AG08395 (cell line): ENCODE measurements at places on chromosomes 16 and 17.
A peak's percentile ranks its signal among the peaks of the same experiment; 100 is the strongest.

- no peak for DNase-seq
Observed at GRCh38 chr17:69760562-69760961, 314.5 kb upstream of the KCNJ16 start.

DNA sequence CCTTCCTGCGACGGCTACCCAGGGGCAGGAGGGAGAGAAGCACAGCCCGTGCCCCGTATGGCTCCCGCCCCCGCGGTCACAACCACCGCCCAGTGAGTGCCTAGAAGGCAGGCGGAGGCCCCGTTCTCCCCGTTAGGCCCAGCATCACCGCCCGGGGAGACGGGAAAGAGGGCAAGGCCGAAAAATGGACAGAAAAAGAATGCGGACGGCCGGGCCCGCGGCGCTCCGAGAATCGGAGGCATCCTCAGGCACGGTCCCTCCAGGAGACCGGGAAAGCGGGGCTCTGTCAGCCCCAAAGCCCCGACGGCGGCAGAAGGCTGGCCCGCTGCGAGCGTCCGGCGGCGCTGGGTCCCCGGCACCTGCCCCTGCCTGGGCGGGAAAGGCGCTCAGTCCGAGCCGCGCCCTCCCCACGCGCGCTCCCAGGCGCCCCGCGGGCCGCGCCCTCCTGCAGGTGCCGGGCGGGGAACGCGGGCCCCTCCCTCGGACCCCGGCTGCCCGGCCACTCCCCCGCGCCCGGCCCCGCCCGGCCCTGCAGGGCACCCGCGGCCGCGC lies 407 bp downstream of the MCRIP1 start:
- peak; percentile 28 for DNase-seq

DNA sequence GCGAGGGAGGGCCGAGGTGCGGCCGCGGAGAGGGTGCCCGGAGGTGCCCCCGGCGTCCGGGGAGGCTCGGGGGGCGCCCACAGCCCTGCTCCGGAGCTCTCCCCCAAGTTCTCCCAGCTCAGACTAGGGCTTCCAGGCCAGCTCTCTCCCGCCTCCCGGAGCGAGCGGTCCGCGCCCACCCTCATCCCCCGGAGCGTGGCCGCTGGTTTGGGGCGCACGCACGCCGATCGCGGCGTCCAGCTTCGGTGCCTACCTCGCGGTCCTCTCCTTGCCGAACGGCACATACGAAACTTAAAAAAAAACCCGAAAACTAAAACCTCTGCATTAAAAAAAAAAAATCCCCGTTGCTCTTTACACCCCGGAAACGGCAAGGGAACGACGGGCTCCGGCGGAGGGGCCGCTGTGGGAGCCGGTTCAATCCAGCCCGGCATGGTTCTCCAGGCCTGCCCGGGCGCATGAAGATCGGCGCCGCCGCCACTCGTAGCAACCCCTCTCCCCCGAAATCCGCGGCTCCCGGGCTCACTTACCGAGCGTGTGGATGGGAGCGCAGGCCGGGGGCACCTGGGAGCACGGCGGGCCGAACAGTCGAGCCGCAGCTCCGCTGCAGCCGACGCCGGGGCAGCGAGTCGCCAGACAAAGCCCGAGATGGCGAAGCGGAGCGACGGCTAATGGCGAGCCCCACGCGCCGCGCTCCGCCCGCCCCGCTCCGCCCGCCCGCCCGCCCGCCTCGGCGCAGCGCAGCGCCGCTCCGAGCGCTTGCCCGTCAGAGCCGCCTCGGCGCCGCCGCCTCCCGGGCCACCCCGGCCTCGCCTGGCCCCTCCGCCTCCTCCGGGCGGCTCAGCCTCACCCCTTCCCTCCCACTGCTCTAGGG lies 973 bp upstream of the UBTF start:
- DNase-seq = peak; percentile 51

- DNase-seq = peak; percentile 90
Observed at GRCh38 chr17:45170931-45171337, 9.3 kb downstream of the HEXIM2 start.

DNA sequence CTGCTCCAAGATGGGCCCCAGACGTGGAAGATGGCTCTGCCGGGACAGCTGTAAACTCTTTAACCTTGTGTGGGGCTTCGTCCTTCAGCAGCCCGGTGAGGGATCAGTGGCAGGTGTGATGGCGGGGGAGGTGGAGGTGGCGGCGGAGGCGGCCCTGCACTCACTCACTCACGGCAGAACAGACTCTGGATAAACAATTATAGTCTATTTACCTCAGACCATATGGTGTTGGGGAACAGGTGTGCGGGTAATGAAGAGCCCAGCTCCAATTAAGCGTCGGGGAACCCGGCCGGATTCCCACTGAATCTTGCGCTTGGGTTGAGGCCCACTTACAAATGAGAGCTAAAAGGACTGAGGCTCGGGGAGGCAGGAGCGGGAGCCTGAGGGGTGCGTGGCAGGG lies 104.3 kb upstream of the SDK2 start:
- no peak for DNase-seq

- DNase-seq = no peak
Observed at GRCh38 chr16:69928856-69929400, 22.2 kb upstream of the CLEC18A start.

- DNase-seq = no peak
Observed at GRCh38 chr16:2480948-2481347, 6.0 kb downstream of the TBC1D24 start.

DNA sequence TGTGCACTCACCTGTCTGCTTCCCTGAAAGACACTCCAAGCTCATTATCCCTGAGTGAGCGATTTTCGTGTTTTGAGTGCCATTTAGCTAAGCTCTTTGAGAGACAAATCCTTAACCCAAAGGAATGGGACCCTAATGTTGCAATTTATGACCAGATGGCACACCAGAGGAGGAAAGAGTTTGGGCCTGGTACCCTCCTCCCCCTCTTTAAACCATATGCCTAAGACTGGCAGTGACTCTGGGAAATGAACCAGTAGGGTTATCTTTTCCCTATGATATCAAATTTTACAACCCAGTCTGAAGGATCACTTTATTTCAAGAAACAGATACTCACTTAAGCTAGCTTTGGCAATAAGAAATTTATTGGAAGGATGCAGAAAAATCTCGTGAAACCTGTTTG lies 550.4 kb downstream of the TOX3 start:
- no peak for DNase-seq

GRCh38 chr16:88941913-88942909 lies 34.8 kb downstream of the CBFA2T3 start:
- DNase-seq = peak; percentile 64

GRCh38 chr16:85249418-85250146 lies 137.3 kb upstream of the CIBAR2 start:
- no peak for DNase-seq

DNA sequence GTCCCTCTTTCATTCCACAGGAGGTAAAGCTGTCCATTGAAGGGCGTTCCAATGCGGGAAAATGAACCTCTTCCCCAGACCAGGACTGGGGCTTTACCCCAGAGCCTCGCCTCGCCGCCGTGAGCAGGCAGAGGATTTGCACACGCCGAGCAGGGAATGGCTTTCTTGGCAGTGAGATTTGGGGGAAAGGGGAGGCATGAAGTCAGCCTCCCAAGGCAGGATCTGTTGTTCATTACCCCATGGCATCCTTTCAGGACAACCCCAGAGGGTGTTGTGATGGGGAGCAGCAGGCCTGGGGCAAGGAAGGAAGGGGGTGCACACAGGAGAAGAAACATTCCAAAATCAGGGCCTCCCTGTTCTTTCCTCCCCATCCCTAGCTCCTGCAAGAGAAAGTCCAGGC lies 6.0 kb downstream of the ATXN1L start:
- no peak for DNase-seq

DNA sequence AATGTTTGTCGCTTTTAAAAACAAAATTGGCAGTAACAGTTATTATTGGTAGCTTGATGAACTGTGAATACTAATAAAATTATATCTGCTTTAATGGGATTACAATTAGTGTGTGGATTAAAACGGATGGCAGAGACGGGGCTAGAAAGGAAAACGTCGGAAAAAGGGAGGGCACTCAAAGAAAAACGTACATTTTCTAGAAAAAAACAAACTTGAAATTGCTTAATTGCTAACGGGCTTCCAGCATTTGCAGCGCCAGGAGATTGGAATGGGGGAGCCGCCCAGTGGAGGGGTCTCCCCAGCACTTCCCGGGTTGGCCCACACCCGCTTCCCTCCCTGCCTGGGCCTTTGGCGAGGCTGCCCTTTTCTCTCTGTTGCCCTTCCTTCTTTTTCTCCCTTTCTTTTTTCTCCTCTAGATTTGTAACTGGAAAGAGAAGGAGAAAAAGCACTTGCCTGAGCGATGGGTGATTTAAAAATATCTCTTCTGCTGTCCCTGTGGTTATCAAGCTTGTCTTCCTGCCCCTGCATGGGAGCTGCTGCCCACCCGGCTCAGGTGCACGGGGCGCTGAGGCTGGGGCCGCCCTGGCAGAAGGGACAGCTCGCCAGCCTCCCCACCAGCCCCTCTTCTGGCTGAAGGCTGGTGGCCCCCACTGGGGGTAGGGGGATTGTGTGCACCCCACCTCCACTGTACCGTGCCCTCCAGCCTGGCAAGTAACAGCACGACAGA lies 5.9 kb downstream of the BAHCC1 start:
- DNase-seq = no peak

- no peak for DNase-seq
Observed at GRCh38 chr16:62814891-62815290, 778.7 kb upstream of the CDH8 start.

DNA sequence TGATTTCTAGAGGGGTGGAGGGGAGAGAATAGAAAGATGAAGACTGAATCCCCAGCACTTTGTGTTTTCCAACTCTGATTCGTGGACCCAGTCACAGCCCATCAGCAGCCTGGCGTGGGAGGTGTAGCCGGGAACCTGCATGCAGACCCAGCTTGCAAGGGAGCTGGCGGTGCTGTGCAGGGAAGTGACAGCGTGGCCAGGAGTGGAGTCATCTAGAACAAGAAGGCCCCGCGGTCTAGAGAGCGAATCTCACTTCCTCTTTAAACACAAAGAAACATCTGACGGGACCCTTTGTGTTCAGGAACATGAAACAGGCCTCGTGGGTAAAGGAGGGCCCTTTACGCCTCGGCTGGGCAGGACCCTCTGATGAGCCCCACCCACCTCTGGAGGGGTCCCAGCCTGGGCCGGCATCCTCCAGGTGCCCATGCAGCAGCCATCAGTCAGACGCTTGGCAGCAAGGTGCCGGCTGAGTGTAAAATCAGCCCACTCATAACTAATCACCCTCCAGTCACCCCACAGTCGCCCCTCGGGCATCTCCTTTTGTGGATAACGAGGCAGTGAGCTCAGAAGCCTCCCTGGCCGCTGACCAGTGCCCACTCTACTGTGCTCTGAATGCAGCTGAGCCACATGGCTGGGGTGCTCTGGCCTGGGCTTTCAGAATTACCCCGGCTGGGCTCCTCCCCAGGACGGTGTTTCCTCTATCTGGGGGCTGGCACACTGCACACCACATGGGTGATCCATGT lies 4.4 kb downstream of the SNAI3 start:
- no peak for DNase-seq

DNA sequence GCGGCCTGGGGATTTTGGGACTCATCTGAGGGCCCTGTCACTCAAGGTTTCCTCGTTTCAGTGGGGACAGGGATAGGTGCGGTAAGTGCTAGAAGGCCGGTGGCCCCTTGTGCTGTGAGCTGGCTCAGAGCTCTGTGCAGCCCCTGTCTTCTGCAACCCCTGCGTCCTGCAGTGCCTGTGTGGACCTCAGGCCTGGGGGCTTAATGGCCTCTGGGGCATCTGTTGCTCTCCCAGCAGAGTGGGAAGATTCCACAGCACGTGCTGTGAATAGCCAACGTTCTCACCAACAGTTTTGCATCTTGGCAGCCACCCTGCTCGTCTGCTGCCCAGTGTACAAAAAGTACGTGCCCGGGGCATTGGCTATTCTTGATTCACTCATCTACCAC lies 4.9 kb downstream of the FOXC2 start:
- no peak for DNase-seq

DNA sequence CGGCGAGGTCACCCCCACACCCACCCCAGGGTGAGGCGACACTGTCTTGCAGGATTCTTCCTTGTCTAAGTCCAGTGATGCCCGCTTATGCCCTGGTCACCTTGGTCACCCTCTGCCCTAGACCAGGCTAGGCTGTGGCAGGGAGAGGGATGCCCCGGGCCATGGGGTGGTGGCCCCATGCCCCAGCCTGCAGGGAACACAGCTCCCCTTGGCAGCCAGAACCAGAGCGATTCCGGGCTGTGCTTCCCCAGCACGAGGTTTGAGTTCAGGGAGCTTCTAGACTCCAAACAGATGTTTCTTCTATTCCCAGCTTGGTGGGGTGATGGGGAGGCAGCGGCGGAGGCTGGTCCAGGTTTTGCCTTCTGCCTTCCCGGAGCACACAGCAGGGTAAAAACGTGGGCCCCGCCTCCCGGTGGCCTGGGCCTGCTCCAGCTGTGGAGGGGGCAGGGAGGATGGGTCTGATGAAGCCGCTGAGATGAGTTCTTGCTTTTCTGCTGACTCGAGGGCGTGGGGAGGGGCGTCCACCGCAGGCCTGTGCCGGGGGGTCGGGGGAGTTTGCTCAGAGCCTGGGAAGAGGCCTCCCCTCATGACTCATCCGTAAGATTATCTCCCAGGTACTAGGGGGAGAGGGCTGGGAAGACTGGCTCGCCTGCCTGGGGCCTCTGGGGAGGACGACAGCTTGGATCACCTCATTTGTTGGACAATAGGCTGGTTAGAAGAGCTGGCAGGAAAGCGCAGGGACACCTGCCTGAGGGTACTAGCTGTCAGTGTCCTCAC lies 15.4 kb downstream of the SMTNL2 start:
- DNase-seq = no peak

DNA sequence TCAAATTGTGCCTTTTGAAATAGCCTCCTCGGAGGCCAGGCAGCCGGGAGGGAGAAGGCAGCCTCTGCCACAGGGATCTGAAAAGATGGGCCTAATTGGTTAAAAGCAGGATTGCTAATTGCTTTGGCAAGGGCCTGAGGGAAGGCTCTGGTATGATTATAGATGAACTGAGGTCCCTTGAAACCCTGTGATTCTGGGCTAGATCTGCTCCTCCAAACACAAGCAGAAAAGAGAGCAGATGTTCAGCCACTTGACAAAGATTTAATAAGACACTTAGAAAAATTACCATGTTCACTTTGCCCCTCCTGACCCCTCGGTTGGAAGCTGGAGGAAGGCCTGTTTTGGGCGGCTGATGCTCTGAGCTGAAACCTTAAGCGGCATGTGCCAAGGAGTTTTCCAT lies 209.5 kb upstream of the MPHOSPH6 start:
- DNase-seq = no peak

- no peak for DNase-seq
Observed at GRCh38 chr16:84252184-84252583, 12.4 kb upstream of the KCNG4 start.

GRCh38 chr17:44400226-44400847 lies 10.9 kb upstream of the ITGA2B start:
- DNase-seq = peak; percentile 32

- DNase-seq = no peak
Observed at GRCh38 chr17:79905832-79906231, 66.6 kb upstream of the CBX4 start.

DNA sequence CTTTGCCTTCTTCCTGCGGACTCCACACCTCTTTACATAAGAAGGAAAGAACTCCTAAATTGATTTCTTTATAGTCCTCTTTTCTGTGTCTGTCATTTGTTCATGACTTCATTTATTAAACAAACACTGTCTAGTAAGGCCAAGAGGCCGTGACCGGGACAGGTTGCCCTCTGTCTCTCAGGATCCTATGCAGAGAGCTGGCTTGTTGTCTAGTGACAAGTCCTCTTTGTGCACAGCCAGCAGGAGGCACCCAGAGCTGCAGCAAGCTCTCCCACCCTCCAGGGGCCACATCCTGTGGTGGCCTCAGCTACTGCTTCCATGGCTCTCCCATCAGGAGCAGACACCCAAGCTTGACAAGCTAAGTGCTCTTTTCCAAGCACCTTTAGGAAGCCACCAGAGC lies 50.6 kb downstream of the PLD6 start:
- DNase-seq = no peak

GRCh38 chr17:82287013-82287867 lies 13.7 kb upstream of the CSNK1D start:
- DNase-seq = no peak

- no peak for DNase-seq
Observed at GRCh38 chr16:50273888-50274325, 7.6 kb downstream of the ADCY7 start.
